ENCODE measurements at places on chromosomes 7 and 10.

DNA sequence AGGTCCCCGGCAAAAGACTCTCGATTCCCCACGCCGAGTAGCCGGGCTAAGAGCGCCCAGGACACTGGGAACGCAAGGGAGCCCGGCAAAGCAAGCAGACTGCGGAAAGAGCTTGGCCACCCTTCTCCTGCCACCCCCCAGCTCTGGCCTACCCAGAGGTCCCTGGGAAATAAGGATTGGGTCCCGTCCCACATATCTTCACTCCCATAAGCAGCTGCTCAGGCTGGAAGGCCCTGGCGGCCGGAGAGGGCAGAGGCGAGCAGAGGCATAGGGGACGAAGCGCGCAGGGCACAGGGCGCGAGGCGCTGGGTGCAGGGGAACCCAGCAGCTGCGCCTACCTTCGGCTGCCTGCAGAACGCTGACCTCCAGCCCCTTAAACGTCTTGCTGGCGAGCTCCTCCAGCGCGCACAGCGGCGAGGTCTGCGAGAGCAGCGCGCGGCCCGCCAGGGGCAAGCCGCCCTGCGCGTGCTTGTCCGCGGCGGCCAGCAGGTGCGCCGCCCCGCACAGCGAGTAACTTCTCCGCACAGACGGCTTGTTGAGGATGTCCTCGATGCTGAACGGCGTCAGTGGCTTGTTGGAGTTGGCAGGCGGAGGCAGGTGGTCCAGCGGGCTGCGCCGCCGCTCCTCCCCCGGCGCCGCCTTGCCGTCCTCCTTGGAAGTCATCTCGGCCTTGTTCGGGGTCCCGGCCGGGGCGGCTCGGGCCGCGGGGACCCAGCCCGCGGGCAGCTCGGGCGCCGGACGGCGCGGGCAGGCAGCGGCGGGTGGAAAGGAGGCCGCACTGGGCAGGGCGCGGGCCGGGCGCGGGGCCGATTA, 904 bp downstream of the LBX1 start:
- DNase-seq: no peak

DNA sequence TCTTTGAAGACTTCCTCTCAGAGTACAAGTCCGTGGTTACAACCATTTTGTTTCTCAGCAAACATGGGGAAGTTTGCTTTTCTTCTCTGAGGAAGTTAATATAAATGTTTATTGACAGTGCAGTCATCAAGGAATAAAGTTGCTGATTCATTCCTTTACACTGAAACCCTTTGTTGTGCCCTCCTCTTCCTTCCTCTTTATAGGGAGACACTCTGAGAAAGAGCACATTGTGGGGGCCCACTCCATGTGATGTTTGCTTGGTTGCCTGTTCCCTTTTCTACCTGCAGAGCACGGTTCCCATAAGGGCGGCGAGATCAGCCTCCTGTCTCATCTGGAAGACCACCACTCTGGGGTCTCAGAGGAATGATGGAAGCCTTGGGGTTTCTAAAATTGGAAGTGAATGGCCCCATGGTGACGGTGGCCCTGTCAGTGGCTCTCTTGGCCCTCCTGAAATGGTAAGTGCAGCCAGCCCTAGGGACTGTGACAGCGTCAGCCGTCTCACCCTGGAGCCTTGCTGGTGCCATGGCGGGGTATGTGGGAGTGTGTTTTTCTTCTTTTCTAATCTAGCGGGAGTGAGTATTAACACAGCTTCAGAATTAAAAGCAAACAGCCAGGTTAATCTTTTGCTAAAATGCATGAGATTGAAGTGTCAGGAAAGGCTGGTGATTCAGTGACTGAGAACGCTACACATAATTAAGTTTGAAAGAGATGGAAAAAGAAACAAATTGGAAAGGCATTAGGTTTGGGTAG, at the start of gene TBXAS1:
TSS of gene TBXAS1 (plus strand) at position 240 of the 750 bp plus-strand sequence. CDS start at position 367, 127 bp downstream.
- peak; percentile 4 for DNase-seq

DNA sequence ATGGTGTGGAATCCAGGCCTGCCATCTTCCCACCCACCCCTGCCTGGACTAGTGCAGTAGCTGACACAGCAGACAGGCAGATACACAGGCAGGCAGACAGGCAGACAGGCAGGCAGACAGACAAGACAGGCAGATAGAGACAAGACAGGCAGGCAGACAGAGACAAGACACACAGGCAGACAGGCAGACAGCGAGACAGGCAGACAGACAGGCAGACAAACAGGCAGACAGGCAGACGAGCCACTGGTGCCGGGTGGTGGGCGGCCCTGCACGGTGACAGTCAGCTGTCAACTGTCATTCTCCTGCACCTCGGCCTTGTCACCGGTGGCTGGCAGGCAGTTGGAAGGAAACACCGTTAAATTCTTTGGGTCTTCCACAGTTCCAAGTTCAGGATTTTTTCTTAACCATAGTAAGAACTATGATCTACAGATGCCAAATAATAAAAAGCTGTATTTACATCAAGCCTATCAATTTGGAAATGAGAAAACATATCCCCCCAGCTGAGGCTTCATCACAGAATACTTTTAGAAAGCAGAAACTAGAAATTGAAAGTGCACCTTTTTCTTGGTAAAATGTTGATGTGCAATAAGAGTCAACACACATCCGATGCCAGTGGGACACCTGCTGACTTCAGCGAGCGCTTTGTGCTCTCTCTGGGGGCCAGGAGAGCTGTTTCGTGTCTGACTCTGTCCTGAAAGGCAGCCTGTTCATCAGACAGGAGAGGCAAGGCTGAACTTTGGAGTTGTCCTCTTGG, 250.4 kb downstream of the DNAJB6 start:
- DNase-seq: no peak

DNA sequence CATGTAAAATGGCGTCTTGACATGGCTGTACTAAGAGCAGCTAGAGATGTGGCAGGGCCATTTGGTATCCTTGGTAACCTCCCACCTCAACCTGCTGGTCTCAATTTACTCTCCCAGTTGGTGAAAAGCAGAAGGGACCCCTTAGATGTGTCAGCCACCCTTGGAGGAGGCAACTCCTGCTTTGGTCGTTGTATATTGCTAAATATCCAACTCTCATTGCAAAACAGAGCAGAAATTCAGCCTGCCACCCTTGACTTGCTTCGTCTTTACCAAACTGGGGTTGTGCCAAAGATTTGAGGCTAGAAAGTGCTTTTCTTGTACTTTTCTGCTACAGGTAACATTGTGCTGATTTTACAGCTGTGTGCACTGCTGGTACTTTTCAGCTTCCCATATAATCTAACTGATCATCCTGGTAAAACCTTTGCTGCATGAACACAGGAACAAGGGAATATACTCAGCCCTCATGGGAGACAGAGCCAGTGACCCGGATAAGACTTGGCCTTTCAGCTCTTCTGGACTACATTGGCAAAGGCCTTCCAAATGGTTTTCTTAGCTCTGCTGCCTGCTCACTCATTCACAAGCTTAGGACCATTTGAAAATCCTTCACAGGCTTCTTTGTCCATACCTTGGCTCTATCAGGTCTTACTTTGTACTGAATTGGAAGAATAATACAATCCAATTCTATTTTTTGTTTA, 2.2 kb upstream of the VSTM4 start:
- DNase-seq: no peak

DNA sequence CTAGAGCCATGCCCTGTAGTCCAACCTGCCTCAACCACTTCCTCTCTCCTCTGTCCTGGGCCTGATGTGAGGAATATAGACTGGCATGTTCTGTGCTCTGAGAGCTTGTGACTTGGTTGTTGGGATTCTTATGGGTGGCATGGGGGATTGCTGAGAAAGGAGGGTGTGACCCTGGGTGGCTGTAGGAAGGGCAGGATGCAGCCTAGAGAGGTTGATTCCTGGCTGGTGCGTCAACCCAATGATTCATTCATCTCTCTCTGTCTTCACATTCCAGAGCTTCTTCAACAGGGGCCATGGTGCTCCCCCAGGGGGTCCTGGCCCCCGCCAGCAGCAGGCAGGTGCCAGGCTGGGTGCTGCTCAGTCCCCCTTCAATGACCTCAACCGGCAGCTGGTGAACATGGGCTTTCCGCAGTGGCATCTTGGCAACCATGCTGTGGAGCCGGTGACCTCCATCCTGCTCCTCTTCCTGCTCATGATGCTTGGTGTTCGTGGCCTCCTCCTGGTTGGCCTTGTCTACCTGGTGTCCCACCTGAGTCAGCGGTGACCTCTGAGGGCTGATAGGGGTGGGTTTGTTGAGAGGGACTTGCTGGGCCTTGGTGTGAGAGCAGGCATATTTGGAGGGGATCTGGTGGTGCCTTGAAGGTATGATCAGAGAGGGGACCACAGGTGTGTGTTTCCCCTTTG, 2.6 kb downstream of the FAM241B start:
- DNase-seq: no peak

- no peak for DNase-seq
Measured at GRCh38 chr7:150514748-150515222, at the start of gene GIMAP7. TSS of gene GIMAP7 (plus strand) at chr7:150514872. CDS start at chr7:150519975, 5,103 bp downstream.

GRCh38 chr7:51317582-51317910, 937 bp upstream of the COBL start:
- DNase-seq: no peak

DNA sequence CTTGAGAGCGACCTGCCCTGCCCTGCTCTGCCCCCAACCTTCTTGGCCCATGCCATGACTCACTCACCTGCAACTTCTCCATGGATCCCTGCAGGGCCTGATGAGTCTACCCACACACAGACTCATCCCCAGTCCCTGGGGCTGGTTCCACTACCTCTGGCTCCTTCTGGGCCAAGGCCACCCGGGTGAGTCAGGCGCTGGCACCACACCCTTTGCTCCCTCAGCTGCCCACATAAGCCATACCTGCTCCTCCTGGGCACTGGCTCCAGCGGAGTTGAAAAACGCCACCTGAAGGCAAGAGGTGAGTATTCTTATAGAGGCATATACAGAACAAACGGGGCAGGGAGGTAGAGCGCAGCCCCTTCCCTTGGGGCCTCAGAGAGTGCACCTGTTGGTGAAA, 16.2 kb upstream of the MTPAP start:
- no peak for DNase-seq

DNA sequence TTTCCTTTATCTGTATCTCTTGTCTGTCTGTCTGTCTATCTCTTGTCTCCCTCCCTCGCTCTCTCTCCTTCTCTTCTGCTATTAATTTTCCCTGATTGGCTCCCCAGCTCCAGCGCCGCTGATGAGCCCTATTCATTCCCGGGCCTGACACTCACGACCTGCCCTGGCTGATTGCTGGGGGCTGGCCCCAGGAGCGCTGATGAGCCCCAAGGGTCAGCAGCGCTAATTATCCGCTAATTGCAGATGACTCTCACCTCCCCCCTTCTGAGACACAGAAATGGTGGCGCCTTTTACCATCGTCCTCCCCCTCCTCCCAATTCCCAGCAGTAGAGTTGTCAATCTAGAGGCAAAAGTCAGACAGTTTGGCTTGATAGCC, 1.3 kb upstream of the GBX1 start:
- DNase-seq: no peak

GRCh38 chr7:36153571-36154097, 580 bp downstream of the EEPD1 start:
- DNase-seq: no peak

- no peak for DNase-seq
Measured at GRCh38 chr7:150999497-151000230, 8.8 kb downstream of the NOS3 start.

DNA sequence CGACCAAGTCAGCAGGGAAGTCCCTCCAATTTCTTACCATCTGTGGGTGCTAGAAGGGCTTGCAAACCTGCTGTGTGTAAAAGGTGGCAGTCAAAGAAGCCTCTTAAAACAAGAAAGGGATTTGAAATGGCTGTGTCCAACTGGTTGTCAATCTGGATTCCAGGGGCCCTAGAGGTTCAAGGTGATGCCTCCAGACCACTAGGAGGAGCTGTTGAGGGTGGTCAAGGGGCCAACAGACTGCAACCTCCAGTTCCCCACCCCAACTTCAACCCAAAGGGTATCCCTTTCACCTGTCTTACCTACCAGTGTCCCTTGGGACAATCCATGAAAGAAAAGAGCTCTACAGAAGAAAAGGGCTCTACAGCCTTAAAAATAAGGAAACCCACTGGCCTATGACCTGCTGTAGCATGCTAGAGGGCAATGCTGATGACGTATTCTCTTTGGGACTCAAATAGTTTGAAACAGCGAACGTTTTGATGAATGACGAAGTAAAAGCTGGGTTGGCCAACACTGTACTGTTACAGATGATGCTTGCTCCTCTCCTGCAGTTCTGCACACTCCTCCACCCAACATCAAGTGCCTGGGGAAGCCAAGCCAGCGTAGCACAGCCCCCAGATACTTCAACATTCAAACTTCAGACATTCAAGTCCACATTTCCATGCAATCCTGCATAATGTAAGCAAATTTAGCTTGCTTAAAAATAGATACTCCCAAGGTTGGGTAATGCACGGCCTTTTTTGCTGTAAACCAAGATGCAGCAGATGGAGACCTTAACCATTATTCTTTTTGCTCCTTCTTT, 45.9 kb upstream of the WDR11 start:
- DNase-seq: no peak

DNA sequence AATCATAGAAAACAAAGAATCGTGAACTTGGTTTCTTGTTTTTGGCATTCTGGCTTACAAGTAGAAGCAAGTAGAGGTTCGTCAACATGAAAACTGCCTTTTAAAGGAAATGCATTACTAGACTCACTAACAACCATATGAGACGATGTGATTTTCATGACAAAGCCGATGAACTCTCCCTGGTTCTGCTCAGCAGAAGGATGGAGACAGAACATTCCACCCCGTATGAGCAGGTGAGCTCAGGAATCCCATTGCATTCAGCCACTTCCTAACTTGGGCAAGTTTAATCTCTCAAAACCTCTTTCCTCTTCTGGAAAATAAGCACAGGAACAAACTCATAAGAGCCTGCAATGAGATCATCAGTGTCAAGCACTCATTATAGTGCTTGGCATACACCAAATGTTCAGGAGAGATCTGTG, 57.4 kb upstream of the SVIL start:
- no peak for DNase-seq

DNA sequence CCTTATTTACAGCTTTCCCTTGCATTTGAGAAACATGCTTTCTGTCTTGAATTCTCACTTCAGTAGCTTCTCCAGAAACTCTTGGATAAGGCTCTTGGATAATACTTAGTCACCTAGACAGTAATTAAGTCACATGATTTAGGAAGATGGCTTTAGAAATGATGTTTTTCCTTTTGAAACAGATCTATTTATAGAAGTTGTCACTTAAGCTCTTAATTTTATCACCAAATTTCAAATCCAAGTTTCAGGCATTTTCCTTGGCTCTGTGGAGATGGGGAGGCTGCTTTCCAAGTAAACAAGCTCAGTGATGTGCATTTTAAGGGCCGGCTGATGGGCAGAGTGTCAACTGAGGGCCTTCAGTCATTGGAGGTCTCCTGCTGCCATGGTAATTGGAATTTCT, 130.3 kb downstream of the SRI start:
- no peak for DNase-seq
